ENCODE measurements at places on chromosomes 11 and 22.

DNA sequence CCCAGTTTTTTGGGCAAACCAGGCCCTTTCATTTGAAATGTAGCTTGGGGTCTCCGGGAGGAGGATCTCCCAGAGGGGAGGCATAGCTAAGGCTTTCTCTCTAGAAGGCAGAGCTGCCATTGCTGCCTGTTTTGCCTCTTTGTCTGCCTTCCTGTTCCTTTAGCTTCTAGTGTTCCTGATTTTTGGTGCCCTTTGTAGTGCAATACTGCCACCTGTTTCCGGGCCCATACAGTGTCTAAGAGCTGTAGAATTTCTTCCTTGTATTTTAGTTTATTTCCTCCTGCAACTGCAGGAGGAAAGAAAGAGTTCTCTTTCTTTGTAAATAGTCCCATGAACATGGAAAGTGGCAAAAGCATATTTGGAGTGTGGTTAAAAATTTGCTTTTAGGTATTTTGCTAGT is 19.3 kb upstream of the GLYATL1 start:
- DNase-seq = no peak

DNA sequence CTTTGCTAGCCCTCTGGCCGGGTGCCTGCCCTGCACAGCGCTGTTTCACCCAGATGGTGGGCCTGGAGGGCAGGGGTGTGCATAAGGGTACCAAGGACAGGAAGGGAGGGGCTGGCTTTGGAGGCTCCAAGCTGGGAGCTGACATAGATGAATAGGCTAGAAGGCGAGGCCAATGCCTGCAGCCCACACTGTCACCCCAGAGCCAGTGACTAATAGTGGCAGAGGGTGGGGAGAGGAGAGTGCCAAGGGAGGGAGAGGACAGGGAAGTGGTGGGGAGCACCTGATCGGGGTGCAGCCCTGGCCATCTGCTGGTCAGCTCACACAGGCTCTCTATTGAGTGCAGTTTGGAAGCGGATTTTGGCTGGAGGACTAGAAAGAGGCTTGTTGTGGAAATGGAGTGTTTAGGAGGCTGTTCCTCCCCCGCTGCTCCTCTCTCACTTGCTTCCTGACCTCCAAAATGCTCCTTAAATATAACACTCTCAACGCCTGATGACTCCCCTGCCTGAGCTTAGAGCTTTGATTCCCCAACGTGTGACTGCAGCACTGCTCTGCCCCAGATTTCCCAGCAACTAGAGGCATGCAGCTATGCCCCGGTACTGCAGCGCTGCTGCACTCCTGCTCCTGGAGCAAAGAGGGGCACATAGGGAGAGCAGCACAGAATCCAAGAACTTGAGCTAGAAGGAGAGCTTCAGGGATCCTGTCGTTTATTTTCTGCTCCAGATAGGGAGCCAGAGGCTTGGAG is 89.2 kb downstream of the GRAMD1B start:
- DNase-seq = no peak

GRCh38 chr11:94728541-94728940 is 39.6 kb upstream of the AMOTL1 start:
- DNase-seq = no peak

- no peak for DNase-seq
Measured at GRCh38 chr11:32573228-32573627, 10.4 kb upstream of the EIF3M start.

DNA sequence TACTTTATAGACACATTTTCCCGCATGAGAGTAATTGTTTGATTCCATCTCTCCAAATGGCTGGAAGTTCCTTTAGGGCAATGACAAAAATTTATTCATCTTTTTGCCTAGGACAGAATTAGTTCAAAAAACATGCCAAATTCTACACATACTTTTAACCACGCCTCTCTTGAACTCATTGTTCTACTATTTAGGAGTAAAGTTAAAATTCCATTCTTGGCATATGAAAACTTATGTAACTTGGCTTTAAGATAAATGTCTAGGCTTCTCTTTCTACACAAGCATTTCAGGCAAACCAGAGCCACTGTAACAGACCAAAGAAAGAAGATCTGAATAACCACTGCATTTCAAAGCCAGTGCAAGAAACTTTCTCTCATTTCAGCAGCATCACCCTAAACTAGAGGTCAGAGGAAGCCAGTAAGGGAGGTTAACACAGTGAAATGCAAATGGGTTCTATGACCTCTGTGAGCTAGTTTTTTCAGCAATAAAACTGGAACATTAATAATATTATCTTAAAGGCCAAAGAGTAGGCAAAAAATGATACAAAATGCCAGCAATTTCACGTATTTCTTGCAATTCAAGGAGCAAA is 73.0 kb downstream of the RSF1 start:
- DNase-seq = no peak

- DNase-seq = no peak
Measured at GRCh38 chr11:65427691-65428577, 5.3 kb downstream of the NEAT1 start.

- DNase-seq = no peak
Measured at GRCh38 chr11:8017894-8018483, 30.9 kb downstream of the EIF3F start.

GRCh38 chr11:128908391-128909246 is 17.5 kb downstream of the KCNJ5 start:
- no peak for DNase-seq

- DNase-seq = no peak
Measured at GRCh38 chr11:10920205-10920604, 62.4 kb upstream of the ZBED5 start.

GRCh38 chr22:49404576-49405241 is 423.0 kb downstream of the BRD1 start:
- no peak for DNase-seq

DNA sequence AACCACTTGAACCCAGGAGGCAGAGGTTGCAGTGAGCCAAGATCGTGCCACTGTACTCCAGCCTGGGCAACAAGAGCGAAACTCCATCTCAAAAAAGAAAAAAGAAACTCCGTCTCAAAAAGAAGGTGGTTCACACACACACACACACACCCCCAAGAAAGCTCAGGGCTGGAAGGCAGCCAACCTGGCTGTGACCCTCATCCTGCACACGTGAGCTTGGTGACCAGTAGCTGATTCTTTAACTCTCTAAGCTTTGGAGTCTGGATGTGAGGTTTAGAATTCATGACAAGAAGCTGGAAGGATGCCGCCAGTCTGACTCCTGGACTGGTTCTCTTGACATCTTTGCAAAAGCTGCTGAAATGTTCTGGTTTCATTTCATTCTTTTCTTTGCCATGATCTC is 1.9 kb upstream of the RNH1 start:
- no peak for DNase-seq

Data from activated naive CD4-positive, alpha-beta T cell (primary cell).